ENCODE measurements at places on chromosomes 3 and 15.

- H3K27me3 ChIP-seq: no peaks in the 10 kb centered on the region
- no peaks in the 10 kb centered on the region for H3K36me3 ChIP-seq
- H3K4me3 ChIP-seq: no peak overlapping the region
- no peak for DNase-seq
Observed at GRCh38 chr3:171731691-171732090, 78.6 kb downstream of the PLD1 start.

DNA sequence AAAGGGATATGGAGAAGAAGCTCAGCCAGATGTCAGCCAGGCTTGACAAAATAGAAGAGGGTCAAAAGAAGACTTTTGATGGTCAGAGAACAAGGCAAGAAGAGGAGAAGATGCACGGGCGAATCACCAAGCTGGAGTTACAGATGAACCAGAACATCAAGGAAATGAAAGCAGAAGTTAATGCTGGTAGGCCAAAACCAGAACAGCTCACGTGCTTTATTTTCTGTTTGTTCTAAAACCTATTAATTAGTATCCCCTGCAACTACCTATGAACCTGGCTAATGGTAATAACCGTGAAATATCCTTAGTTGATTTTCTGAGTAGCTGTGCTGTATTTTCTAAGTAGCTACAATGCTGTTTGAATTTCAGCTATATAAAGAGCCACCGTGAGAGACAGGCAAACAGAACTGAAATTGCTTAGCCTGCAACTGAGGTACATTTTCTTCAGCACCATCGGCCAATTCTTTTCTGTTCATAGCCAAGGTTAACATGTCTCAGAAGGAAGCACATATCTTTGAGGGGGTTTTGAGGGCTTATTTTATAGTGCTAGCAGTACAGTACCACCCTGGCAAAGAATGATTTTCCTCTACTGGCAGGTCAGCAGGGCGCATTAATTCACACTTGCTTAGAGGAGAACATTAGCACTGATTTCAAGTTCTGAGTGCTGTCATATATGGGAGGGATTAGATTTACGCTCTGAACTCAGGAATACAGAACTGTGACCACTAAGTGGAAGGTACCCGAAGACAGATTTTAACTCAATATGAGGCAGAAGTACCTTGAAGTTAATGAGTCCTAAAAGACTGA, 78.9 kb downstream of the FAM81A start:
- H3K27ac ChIP-seq: no peak overlapping the region
- no peaks in the 10 kb centered on the region for H3K36me3 ChIP-seq
- H3K4me1 ChIP-seq: no peaks in the 10 kb centered on the region
- DNase-seq: no peak
- H3K27me3 ChIP-seq: no peaks in the 10 kb centered on the region

- H3K4me1 ChIP-seq: no peaks in the 10 kb centered on the region
- no peaks in the 10 kb centered on the region for H3K27me3 ChIP-seq
- peaks cover 23% of the 10 kb centered on the region for H3K36me3 ChIP-seq
- no peak overlapping the region for H3K27ac ChIP-seq
- no peak for DNase-seq
Observed at GRCh38 chr15:85760531-85761371, 34.0 kb downstream of the KLHL25 start.

DNA sequence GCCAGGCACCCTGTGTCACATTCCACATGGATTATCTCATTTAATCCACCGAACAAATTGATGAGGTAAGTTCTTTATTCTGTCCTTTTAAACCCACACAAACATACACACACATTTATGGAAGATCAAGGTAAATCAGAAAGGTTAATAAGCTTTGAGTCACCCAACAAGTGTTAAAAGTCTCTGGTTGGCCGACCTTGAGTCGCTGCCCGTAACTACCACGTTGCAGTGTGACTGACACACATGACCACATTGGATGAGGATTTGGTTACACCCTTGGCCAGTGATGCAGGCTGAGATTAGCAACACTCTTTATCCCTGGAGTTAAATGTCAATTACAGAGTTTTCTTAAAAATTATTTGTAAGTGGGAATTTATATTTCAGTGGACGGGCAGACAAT, 19.2 kb downstream of the FOXP1 start:
- H3K27me3 ChIP-seq: no peaks in the 10 kb centered on the region
- DNase-seq: no peak
- peaks cover 5% of the 10 kb centered on the region for H3K36me3 ChIP-seq
- H3K27ac ChIP-seq: no peak overlapping the region

DNA sequence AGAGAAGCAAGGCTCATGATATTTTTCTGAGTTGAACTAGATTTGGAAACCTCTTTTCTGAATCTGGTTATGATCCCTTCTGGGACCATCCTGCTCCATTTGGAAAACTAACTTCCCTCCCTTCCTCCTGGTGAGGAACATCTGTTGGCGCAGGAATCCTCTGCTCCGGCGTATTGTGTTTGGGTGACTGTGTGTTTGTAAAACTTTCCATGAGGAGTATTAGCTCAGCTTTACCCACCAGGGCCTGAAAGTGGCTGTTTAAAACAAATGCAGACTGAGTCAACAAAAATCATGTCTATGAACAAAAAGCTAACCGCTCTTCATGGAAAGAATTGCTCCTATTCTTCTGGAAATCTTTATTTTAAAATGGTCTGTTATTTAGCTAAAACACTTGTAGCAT, 17.7 kb downstream of the STARD9 start:
- no peaks in the 10 kb centered on the region for H3K36me3 ChIP-seq
- no peak for DNase-seq
- H3K4me1 ChIP-seq: no peaks in the 10 kb centered on the region
- H3K27me3 ChIP-seq: no peaks in the 10 kb centered on the region
- H3K27ac ChIP-seq: no peak overlapping the region

Data from Calu3 (cell line).